ENCODE measurements at places on chromosomes 7 and 10. TPM values are rescaled to one million over a fixed set of nuclear protein-coding genes. Genes with fewer than 3 reads are reported as not detected.

Gene MSANTD7
- polyA plus RNA-seq = 13.6 TPM

Gene FAM25C
- not detected for polyA plus RNA-seq

Gene ASZ1
- not detected for polyA plus RNA-seq

- peaks cover 38% of the 10 kb centered on the region for H3K4me1 ChIP-seq
- no peak for DNase-seq
- H3K36me3 ChIP-seq = no peaks in the 10 kb centered on the region
- H3K4me3 ChIP-seq = no peak overlapping the region
Measured at GRCh38 chr7:77426052-77426404, 9.9 kb upstream of the GSAP start.

Gene INMT
- not detected for polyA plus RNA-seq

- H3K36me3 ChIP-seq = no peaks in the 10 kb centered on the region
- no peak for DNase-seq
- H3K4me1 ChIP-seq = no peaks in the 10 kb centered on the region
- H3K27ac ChIP-seq = no peak overlapping the region
Measured at GRCh38 chr10:58556516-58557165, 44.0 kb downstream of the BICC1 start.

GRCh38 chr7:111027396-111027795 is 63.5 kb upstream of the LRRN3 start:
- H3K4me3 ChIP-seq = no peak overlapping the region
- no peaks in the 10 kb centered on the region for H3K27me3 ChIP-seq
- no peak for DNase-seq
- H3K36me3 ChIP-seq = no peaks in the 10 kb centered on the region
- H3K27ac ChIP-seq = no peak overlapping the region

- H3K27ac ChIP-seq = no peak overlapping the region
Measured at GRCh38 chr7:29231671-29232232, 37.2 kb downstream of the CHN2 start.

Gene SLC16A9
- polyA plus RNA-seq = not detected

GRCh38 chr10:110755781-110756180 is 111.6 kb downstream of the RBM20 start:
- H3K27me3 ChIP-seq = peaks cover 9% of the 10 kb centered on the region
- no peaks in the 10 kb centered on the region for H3K36me3 ChIP-seq
- no peak for DNase-seq
- H3K27ac ChIP-seq = no peak overlapping the region
- H3K4me3 ChIP-seq = no peak overlapping the region

Gene CPA5
- not detected for polyA plus RNA-seq

GRCh38 chr10:16297642-16298041 is 139.2 kb upstream of the PTER start:
- H3K27ac ChIP-seq = no peak overlapping the region
- H3K4me1 ChIP-seq = no peaks in the 10 kb centered on the region
- DNase-seq = no peak
- H3K27me3 ChIP-seq = no peaks in the 10 kb centered on the region
- H3K4me3 ChIP-seq = no peak overlapping the region
- H3K36me3 ChIP-seq = no peaks in the 10 kb centered on the region

GRCh38 chr10:99569961-99570360 is 37.2 kb downstream of the NKX2-3 start:
- DNase-seq = no peak
- H3K27me3 ChIP-seq = peaks cover 8% of the 10 kb centered on the region
- no peaks in the 10 kb centered on the region for H3K4me1 ChIP-seq
- no peak overlapping the region for H3K4me3 ChIP-seq
- H3K27ac ChIP-seq = no peak overlapping the region

DNA sequence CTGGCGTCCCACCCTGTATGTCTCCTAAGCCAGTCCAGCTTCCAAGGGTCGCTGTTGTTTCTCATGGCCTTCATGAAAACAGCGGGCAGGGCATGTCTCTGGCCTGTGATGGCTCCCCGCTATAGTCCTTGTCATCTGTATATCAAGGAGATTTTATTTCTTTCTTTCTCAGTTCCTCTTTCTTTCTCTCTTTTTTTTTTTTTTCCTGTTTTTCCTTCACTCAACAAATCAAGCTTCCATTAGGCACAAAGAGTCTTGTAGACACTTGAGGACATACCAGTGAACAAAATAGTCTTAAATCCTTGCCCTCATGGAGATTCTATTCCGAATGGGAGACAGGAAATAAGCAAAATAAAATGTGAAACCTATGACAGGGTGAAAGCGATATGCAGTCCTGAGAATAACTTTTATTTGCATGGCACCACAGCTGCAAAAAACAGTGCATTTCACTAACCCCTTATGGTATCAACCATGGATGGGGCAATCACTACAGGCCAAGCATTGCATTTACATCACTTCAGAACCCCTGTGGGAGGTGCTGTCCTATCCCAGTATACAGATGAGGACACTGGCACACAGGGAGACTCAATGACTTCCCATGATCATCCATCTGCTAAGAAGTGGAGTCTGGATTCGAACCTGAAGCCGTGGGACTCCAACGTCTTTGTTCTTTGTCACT is 50.7 kb downstream of the SYPL1 start:
- H3K27me3 ChIP-seq = peaks cover 4% of the 10 kb centered on the region
- no peak overlapping the region for H3K27ac ChIP-seq
- DNase-seq = no peak
- H3K36me3 ChIP-seq = no peaks in the 10 kb centered on the region
- H3K4me1 ChIP-seq = peaks cover 7% of the 10 kb centered on the region

Gene DDIT4
- 876 TPM for polyA plus RNA-seq

Gene AKR1C2
- polyA plus RNA-seq = not detected

Gene PLAC9
- polyA plus RNA-seq = not detected

Gene HTRA1
- polyA plus RNA-seq = 0.16 TPM

Data from immature natural killer cell (primary cell).